ENCODE measurements at places on chromosomes 6 and 20.

DNA sequence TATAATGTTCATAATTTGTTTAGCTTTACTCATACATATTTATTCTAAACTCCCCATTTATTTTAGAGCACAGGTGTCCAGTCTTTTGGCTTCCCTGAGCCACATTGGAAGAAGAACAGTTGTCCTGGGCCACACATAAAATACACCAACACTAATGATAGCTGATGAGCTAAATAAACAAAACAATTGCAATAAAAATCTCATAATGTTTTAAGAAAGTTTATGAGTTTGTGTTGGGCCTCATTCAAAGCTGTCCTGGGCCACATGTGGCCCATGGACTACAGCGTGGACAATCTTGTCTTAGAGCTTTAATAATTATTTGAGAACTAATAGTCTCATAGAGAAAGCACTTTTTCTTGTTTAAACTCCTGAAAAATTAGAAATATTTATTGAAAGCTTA lies 131.3 kb downstream of the MYO6 start:
- DNase-seq: no peak

DNA sequence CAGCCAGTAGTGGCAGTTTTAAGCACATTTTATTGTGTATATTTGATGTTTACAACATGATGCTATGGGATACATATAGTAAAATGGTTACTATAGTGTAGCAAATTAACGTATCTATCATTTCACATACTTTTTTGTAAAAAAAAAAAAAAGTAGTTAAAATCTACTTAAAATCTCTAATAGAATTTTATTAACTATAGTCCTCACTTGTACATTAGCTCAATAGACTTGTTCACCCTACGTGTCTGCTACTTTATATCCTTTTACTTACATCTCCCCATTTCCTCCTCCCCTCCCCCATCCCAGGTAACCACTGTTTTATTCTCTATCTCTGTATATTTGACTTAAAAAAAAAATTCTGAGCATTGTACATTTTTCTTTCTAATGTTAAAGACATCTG lies 23.0 kb downstream of the GTPBP2 start:
- no peak for DNase-seq

GRCh38 chr6:42451333-42452170 lies at the start of gene TRERF1:
TSS of gene TRERF1 (minus strand) at chr6:42451926. CDS start at chr6:42269590, 182,336 bp downstream.
- peak; percentile 31 for DNase-seq

- DNase-seq: no peak
Observed at GRCh38 chr20:58131151-58131550, 97.3 kb downstream of the ANKRD60 start.

DNA sequence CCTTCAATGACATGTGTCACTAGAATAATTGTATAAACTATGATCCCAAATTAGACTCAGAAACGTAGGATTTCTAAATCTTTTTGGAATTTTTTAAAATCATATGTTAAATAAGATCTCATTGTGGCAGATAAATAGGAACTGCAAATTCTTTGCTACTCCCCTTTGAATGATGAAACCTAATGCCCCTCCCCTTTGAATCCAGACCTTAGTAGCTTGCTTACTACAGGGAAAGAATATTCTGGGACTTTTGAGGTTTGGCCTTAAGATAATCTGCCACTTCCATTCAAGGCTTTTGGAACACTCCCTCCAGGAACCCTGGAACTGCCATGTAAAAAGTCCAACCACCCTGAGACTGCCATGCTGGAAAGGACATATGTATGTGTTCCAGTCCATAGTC lies 7.1 kb downstream of the TDP2 start:
- no peak for DNase-seq

DNA sequence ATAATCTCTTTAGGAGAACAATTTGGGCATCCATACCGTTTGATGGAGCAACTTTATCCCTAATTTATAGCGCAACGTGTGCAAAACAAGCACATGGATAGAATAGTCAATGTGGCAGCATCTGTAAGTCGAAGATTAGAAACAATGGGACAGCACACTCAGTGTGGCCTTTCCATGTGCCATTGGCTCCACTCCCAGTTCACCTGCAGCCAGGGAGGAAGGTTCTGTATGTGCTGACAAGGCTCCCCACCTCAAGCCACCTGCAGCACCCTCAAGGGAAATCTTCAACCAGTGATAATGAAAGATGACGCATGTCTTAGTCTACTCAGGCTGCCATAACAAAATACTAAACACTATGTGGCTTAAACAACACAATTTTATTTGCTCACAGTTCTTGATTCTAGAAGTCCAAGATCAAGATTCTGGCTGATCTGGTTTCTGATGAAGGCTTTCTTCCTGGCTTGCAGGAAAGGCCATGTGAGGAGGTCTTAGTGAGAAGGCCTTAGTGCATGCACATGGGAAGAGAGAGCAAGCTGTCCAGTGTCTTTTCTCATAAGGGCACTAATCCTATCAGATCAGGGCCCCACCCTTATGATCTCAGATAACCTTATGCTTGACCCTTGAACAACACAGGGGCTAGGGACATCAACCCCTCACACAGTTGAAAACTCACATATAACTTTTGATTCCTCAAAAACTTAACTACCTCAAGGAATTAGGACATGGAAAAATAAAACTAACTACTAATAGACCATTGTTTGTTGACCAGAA lies 34.9 kb upstream of the SHLD1 start:
- no peak for DNase-seq

DNA sequence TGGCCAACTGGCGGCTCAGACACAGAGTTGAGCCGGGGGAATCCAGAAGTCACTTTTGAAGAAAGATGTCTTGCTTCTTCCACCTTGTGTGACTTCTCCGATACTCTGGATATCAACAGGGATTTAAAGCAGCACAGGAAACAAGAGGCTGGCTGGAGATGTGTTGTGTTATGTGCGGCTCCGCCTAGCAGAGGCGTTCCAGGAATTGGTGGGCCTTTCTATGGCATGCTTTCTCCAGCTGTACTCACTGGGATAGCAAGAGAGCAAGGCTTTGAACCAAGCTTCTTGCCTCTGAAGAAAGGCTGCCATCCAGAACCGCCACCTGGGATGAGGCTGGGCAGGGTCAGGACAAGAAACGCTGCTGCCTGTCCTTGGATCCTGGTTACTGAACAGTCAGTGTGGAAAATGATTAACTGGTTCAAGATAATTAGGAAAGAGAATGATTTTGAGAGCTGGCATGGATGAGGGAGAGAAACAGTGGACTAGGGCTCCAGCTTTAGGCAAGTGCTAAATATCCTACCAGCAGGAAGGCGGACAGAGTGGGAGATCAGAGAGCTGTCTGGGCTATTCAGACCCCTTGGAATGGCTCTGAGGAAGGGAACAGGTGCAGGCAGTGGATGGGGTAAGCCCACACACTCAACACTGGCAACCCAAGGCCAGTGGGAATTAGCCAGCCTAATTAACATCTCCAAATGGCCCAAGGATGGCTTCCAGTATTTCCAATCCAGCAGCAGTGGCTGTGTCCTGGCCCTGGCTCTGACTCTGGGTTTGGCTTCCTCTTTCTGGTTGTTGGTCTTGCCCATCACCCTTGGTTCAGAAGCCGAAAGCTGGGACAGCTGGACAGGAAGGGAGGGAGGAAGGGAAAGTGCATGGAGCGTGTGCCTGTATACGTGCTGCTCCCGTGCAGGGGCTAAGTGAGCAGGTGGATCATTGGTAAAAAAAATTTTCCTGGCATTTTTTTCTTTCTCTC lies 31.9 kb downstream of the INSM1 start:
- no peak for DNase-seq

- no peak for DNase-seq
Observed at GRCh38 chr6:49410564-49410963, 52.5 kb downstream of the MMUT start.

DNA sequence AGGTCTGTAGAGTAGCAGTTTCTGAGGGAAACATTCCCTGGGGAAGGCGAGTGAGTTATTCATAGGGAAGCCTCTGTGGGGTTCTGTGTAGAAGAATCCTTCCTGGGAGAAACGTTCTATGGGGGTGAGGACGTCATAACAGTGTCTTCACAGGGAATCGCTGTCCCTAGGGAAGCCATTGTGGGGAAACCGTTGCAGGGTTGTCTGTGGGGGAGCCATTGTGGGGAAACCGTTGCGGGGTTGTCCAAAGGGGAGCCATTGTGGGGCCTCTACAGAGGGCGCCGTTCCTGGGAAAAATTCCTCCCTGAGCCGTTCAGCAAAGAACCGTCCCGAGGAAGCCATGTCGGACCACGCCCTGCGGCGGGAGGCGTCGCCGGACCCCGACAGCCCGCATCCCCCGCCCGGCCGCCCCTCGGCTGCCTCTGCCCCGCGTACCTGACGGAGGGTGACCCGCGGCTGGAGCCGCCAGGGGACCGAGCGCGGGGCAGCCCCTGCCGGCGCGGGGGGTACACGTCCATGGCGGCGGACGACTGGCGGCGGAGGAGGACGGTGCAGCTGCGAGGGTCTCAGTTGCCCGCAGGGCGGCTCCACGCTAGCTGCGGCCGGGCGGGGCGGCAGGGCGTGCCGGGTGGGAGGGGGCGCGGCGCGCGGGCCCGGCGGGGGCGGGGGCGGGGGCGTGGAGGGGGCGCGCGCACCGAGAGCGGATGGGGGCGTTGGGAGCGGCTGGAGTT lies at the start of gene DNAAF9:
Gene DNAAF9, minus strand, starts transcription at position 630 of the 731 bp plus-strand sequence. Its CDS starts 112 bp downstream, at position 518.
- peak; percentile 37 for DNase-seq

- DNase-seq: no peak
Observed at GRCh38 chr6:33418690-33419291, 884 bp upstream of the CUTA start.

DNA sequence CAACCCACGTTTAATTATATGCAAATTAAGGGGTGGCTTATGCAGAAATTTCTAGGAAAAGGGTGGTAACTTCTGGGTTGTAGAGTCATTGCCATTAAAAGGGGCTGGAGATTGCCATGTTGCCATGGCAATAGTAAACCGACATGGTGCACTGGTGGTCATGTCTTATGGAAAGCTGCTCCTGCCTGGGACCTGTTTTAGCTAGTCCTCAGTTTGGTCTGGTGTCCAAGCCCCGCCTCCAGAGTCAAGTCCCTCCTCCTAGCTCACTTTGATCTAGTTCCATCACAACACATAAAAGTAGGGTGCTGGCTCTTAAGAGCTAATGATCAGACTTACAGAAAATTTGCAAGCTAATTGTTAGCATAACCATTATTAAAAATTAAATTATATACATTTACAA lies 5.3 kb downstream of the SLC22A2 start:
- DNase-seq: no peak

GRCh38 chr6:85714893-85715530 lies 72.3 kb upstream of the SYNCRIP start:
- DNase-seq: no peak

DNA sequence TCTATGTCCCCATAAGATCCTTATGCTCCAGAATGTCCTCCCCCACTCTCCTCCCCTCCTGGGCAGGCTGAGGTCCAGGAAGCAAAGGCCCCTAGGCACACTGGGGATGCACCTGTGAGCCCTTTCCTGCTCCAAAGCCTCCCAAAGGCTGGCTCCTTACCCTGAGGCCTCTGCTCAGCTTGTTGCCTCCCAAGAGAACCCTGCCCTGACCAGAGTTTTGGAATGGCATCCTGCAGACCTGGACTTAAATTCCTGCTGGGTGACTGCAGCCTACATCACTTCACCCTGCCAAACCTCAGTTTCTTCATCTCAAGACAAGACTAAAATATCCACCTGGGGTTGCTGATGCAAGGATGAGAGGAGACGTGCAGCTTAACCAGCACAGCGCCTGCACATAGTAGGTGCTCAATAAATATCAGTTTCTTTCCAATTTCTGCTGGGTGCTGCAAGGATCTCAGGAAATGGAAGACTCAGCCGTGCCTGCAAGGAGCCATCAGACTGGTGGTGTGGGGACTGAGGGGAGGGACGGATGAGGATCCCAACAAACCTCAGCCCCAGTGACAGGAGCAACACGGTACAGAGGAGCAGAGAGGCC lies 2.1 kb upstream of the LBP start:
- DNase-seq: no peak

DNA sequence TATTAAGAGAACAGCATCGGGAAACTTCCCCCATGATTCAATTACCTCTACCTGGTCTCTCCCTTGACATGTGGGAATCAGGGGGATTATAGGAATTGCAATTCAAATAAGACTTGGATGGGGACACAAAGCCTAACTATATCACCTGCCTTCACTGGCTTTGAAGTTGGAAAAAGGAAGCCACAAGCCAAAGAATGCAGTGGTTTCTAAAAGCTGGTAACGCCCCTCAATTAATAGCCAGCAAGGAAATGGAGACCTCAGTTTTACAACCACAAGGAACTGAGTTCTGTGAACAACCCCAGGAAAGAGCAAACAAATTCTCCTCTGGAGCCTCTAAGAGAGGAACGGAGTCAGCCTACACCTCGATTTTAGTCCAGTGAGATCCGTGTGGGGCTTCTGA lies 244.1 kb downstream of the TFAP2A start:
- DNase-seq: no peak

GRCh38 chr20:35325401-35325800 lies 33.2 kb upstream of the FAM83C start:
- no peak for DNase-seq

GRCh38 chr6:118589649-118590365 lies 41.7 kb downstream of the PLN start:
- no peak for DNase-seq

GRCh38 chr6:43247114-43247999 lies 4.1 kb downstream of the TTBK1 start:
- DNase-seq: peak; percentile 72

DNA sequence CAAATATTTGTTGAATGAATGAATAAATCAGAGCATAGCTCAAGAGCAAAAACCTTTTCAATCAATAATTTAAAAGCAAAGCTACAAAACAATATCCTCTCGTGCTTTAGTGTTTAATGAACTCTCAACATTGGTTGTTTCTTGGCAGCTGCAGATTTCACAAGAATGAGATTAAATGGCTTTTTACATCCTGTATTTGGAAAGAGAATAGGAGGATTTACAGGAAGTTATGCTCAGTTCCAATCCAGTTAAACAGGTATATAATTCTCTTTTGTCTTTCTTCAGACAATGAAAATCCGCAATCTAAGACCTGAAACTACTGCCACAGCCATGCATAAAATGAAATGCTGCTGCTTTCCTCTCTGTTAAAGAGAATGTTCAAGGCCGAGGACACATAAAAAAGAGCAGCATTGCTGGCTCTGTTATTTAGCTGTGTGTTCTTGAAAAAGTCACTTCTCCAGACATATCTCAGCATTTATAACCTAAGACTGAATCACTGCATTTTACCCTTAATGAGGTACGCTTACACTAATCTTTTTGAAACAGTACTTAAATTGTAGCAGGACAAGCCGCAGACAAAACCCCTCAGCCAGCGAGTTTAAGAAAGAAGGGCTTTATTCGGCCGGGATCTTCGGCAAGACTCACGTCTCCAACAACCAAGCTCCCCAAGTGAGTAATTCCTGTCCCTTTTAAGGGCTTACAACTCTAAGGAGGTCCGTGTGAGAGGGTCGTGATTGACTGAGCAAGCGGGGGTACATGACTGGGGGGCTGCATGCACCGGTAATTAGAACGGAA lies 3.6 kb downstream of the C6orf52 start:
- DNase-seq: no peak

- DNase-seq: no peak
Observed at GRCh38 chr6:100549406-100550167, 84.9 kb upstream of the SIM1 start.

DNA sequence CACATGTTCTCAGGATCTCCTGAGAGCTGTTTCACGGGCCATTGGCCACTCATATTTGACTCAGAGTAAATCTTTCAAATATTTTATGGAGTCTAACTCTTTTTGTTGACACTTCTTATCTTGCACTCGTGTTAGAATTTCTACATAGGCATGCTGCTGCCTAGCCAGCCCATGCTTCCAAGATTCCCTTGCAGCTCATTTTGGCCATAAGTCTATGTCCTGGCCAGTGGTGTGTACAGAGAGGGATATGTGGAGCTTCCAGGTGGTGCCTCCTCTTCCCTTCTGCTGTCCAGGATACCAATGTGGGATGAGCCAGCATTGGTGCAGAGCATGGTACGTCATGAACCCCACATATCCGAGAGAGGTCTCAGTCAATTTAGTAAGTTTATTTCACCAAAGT lies 522.6 kb downstream of the QKI start:
- DNase-seq: no peak
